ENCODE measurements at places on chromosomes 5 and 9.
A peak's percentile ranks its signal among the peaks of the same experiment; 100 is the strongest.

- no peak for DNase-seq
Observed at GRCh38 chr9:96490534-96491078, 40.6 kb downstream of the HABP4 start.

DNA sequence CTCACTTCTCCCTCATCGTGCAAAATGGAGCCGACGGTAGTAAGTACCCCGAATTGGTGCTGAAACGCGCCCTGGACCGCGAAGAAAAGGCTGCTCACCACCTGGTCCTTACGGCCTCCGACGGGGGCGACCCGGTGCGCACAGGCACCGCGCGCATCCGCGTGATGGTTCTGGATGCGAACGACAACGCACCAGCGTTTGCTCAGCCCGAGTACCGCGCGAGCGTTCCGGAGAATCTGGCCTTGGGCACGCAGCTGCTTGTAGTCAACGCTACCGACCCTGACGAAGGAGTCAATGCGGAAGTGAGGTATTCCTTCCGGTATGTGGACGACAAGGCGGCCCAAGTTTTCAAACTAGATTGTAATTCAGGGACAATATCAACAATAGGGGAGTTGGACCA lies 979 bp downstream of the PCDHGA12 start:
- no peak for DNase-seq

GRCh38 chr5:174828804-174829510 lies 104.6 kb downstream of the MSX2 start:
- DNase-seq: no peak

DNA sequence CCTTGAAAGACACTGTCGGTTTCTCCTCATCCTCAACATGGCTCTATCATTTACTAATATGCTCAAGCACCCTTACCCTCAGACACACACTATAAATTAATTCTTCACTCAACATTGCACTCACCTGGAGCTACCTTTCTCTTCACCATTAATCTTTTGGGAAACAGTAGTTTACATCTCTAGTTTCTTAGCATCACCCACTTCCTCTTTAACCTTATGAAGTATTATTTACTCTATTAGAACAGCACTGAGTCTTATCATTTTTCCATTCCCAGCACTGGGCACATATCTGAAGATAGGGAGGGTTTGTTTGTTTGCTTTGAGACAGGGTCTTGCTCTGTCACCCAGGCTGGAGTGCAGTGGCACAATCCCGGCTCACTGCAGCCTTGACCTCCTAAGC lies 213.5 kb downstream of the SMARCA2 start:
- no peak for DNase-seq

DNA sequence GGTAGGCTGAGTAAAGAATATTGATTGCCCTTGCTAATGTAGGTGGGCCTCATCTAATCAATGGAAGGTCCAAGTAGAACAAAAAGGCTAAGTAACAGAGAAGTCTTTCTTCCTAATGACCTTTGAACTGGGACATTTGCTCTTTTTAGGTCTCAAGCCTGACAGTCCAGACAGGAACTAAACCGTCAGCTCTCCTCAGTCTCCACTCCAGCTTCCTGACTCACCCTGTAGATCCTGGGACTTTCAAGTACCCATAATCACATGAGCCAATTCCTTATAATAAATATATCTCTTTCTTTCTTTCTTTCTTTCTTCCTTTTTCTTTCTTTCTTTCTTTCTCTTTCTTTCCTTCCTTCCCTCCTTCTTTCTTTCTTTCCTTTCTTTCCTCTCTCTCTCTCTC lies 479.5 kb upstream of the PAPPA start:
- DNase-seq: no peak

DNA sequence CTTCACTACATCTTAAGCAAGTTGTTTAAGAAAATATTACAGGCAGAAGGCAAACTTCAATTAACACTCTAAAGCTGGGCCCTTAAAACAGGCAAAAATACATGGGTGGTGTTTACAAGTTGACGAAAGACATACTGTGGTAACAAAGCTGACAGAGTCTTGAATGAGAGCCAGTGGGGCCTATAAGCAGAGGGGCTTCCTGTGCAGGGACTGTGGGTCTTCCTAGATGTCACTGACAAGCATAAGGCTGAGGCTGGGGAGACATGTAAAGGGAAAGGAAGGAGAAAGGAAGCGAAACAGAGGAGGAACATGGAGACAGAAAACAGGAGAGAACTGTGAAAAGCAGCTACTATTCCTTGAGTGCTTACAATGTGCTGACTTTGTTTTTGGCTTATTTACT lies 308.0 kb upstream of the RPS23 start:
- DNase-seq: no peak

GRCh38 chr5:175752826-175753535 lies 95.1 kb downstream of the HRH2 start:
- DNase-seq: no peak

DNA sequence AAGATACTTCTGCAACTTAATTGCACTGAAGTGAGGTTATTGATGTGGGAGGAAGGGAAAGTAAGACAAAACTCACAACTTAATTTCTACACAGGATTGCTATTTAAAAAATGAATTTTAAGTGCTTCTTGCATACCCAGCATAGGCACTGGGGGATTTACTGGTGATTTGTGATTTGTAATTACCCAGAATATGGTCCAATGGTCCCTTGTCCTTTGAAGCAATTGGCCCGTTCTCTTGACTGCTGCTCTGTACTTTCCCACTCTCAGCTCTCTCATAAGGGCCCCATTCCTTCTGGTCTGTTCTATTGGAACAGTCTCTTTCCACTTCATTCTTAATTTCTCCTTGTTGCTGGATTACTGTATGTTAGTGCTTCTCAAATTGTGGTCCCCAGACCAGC lies 75.4 kb upstream of the SPATA31D4 start:
- no peak for DNase-seq

DNA sequence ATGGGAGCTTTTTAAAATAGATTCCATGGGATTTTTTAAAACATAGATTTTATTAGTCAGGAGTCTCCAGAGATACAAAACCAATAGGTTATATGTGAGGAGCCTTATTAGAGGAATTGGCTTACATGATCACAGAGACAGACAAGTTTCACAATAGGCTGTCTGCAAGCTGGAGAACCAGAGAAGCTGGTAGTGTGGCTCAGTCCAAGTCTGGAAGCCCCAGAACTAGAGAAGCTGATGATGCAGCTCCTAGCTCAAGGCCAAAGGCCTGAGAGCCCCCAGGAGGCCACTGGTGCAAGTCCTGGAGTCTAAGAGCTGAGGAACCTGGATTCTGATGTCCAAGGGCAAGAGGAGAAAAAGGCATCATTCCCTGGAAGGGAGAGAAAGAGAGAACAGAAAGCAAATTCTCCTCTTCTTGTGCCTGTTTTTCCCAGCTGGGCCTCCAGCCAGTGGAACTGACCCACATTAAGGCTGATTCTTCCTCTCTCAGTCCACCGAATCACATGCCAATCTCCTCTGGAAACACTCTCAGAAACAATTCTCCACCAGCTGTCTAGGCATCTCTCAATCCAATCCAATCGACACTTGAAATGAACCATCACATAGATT lies 59.3 kb downstream of the AHRR start:
- no peak for DNase-seq

GRCh38 chr5:51381761-51382474 lies 1.3 kb upstream of the ISL1 start:
- peak; percentile 52 for DNase-seq

GRCh38 chr9:11107196-11107595 lies 494.4 kb upstream of the PTPRD start:
- no peak for DNase-seq

- DNase-seq: no peak
Observed at GRCh38 chr9:13113216-13113615, 166.3 kb downstream of the MPDZ start.

DNA sequence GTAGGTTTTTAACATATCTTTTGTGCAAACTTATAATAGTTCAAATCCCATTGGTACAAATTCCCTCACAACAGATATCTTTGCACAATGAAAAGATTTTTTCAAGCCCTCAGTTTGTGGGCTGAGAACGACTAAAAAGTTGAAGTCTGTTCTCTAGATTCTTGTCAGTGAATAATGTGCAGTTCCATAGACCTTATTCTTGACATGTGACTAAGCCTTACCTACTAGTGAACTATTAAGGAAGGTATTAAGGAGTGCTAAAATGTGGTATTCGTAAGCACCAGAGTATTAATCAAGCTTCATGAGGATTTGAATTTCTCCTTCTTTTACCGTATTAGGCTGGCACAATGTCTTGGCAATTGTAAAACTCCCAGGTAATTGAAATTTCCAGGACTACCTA lies 205.6 kb upstream of the DMRTA1 start:
- DNase-seq: no peak

GRCh38 chr9:124353811-124354274 lies 61.4 kb downstream of the PSMB7 start:
- DNase-seq: no peak

DNA sequence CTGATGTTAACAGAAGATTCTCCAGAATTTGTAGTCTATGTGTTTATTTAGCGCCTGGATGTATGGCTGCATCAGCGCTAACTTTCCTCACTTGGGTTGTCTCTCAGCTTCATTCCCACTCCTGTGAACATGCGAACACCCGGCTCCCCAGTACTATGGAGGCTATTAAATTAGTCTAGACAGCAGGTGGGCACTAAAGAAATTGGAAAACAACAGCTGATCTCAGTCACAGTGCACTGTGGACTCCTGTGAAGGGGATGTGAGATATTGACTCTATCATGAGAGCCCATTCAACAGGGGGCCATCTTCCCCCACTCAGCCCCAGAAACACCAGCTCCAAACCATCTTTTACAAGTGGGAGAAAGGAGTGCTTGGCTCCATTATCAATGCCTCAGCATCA lies 471.0 kb downstream of the KDM4C start:
- DNase-seq: no peak

GRCh38 chr5:109291090-109291489 lies 118.7 kb downstream of the PJA2 start:
- no peak for DNase-seq

DNA sequence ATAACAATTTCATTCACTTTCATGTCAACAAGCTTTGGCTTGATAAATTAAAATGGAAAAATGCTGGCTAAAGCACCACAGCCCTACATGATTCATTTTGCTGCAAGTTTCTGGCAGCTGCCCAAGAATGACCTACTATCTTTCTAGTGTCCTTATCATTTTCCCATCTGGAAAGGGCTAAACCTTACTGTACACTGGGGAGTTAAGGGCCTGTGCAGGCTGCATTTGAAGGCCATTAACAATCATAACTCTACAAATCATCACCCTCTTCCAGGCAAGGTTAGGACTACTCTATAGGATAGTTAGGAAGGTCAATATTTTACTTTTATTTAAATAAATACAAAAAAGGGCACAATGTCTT lies 579.7 kb upstream of the ZNF608 start:
- peak; percentile 76 for DNase-seq

DNA sequence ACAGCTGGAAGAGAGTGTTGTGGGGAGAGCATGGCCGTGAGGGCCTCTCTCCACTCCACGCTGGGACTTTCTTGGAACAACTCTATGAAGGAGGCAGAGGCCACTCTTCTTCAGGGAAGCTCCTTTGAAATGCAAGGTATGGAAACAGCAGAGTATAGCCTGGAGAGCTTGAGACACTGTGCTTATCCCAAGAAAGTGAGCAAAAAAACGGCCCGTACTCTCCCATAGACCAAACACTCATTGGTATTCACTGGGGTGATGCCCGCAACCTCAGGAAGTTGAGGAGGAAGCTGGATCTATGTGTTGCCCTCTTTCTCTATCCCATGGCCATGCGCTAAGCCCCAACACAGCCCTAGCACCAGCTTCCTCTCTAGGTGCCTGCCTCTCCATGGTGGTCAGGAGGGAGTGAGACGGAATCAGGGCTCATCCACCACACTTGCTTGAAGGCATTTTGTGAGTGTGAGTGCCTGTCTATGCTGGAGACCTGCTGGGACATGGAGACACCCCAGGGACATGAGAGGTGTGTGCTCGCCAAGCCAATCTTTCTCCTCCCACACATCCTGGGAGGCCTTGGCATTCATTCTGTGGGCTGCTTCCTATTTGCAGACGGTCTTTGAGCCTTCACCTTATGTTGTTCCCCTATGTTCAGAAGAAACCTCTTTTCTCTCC lies 616.6 kb downstream of the IRX1 start:
- DNase-seq: no peak

DNA sequence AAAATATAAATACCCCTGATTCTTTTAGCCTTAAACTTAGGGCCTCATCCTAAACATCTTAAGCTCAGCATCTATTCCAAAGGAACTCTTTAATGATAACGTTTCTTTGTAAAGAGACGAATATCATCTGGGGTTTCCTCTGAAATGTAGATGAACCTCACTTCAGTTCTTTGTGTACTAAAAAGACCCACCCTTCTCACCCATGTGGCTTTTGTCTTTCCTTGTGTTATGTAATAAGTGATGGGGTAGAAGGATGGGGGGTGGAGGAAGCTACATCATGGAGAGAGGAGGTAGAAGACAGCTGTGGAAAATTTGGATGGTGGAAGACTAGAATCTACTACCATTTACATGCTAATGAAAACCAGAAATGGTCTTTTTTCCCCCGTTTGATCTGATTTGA lies 111.0 kb downstream of the NDUFS4 start:
- no peak for DNase-seq

DNA sequence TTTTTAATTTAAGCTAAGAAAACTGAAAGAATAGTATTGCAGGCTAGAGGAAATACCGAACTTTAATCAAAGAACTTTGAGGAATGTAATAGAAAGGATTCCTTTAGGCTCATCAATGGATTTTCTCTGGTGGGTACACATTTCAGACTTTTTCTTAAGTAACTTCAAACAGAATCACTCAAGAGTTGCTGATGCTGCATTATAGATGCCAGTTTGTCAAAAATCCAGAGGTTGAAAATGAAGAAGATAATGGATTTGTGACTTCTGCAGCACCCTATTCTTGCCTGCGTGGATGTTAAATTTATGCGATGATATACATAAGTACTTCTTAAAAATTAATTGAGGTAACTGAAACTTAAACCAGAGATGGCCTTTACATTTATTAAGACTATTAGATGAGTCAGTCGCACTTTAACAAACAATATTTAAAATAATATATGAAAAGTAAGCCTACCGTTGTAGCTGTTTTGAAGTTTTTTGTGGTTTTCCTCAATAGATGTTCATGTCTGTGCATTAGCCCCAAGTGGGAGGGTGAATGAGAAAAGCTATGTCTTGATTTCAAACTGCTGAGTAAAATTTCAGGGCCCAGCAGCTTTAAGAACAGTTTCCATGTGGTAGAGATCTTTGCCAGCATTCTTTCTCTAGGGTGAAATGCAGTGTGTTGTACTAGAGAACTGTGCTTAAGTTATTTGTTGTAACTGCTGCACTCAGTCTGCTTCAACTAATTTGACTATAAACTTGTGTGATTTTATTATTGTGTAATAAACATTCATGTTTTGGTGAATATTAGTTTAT lies at the start of gene OGN:
OGN (minus strand) TSS at position 537 of the 795 bp plus-strand sequence. CDS start 1,171 bp downstream, outside the sequence.
- DNase-seq: no peak
